ENCODE measurements at places on chromosomes 3 and 15.
A peak's percentile ranks its signal among the peaks of the same experiment; 100 is the strongest.

GRCh38 chr3:134846911-134847317 is 51.9 kb downstream of the EPHB1 start:
- DNase-seq: peak; percentile 72

DNA sequence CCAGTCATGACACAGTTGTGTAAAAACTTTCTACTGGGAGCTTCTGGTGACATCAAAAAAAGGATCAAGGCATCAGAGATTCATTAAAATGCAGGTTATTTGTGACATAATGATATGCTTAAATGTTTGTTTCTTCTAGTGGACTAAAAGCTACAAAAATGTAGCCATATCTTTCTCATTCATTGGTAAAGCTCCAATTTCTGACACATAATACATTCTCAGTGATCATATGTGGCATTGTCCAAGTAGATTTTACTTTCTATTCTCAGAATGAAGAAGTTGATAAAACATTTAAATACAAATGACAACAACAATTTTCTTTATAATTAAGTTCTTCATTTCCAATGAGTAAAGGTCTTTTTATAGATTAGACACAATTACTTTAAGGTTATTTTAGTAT is 71.0 kb upstream of the ARHGEF26 start:
- no peak for DNase-seq

DNA sequence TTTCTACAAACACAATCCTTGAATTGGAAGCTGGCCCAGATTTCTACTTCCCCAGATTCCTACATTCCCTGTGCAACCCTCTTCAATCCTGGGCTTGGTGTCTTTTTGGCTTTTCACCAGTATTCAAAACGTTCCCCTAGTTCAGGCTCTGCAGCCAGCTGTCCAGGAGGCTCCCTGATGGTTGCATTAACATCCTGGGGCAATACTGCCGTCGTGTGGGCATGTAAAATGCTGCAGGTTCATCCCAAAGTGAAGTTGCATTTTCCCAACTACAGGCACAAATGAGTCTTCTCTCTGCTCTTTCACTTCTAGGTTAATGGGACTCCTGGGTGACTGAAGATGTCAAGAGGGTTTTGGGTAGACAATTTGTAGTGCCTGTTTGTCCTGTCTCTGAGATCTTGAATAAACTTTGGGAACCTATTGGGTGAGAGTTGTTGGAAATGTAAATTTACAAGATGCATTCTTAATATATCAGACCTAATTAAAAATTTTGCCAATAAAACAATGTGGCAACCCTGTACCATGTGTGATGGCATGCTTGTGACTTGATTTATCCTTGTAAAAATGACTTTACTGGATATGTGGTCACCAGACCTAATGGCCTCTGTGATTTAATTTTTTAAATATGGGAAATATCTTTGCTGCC is 28.6 kb downstream of the SOX14 start:
- no peak for DNase-seq

DNA sequence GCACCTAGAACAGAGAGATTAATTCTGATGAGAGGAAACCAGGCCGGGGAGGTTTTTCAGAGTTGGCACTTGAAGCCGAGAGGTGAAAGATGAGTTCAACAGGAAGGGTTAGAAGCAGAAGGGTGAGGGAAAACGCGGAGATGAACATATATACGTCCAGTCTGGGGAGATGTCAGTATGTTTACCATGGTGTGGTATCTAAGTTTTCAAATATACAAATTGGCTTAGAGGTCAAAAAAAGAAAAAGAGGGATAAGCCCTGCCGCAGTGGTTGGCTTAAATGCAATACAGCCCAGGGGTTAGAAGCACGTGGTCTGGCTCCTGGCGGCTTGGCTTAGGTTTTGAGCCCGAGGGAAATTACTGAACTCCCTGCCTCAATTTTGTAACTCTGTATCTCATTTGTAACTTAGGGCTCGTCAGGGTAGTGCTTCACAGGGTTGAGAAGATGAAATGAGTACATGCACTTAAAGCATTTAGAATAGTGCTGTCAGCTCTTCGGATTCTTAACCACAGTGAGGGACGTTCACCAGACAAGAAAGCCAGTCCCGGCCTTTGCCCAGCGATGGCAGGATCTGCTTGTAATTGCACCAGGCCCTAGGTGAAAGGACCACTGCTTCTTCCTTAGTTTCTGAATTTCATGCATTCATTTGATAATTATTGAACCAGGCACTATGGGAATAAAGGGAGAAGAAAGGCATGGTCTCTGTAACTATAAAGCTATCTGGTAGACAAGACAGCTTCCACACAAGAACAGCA is 6.4 kb downstream of the HES1 start:
- peak; percentile 82 for DNase-seq

GRCh38 chr15:90463381-90463780 is 66.3 kb upstream of the CRTC3 start:
- peak; percentile 70 for DNase-seq

GRCh38 chr15:60971732-60972131 is 257.4 kb downstream of the RORA start:
- no peak for DNase-seq

- DNase-seq: no peak
Observed at GRCh38 chr3:129994883-129995559, 20.5 kb downstream of the TRH start.

GRCh38 chr3:42159706-42160472 is 68.7 kb downstream of the TRAK1 start:
- peak; percentile 34 for DNase-seq

GRCh38 chr3:114378760-114379159 is 84.9 kb downstream of the TIGIT start:
- DNase-seq: no peak

- peak; percentile 75 for DNase-seq
Observed at GRCh38 chr15:57138349-57138788, 219.9 kb downstream of the TCF12 start.

DNA sequence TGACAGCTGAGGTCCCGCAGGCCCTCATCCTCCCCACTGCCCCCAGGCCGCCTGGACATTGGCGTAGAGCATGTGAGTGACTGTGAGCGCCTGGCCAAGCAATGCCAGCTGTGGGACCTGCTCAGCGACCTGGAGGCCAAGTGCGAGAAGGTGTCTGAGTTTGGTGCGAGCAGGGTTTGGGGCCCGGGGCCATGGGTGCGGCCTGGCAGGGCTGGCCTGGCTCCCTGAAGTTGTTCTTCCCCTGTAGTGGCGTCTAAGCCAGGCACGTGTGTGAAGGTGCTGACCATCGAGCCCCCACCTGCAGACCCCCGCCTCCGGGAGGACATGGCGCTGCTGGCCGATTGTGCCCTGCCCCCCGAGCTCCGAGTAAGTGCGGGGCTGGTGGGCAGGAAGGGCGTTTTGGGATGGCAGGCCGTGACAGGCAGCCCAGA is 4.2 kb downstream of the ABTB1 start:
- no peak for DNase-seq

DNA sequence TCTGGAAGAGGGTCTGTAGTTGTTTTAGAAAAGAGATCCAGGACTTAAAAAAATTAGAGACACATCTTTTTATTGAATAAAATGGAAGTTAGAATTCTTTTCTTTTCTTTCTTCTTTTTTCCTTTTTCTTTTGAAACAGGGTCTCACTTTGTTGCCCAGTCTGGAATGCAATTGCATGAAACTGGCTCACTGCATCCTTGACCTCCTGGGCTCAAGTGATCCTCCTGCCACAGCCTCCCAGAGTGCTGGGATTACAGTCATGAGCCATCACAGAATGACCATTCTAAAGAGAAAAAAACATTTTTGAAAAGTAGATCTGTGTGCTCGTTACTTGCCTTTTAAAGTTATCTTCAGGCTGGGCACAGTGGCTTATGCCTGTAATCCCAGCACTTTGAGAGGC is 3.6 kb downstream of the ATXN7 start:
- no peak for DNase-seq

- DNase-seq: no peak
Observed at GRCh38 chr3:127328421-127328820, 40.6 kb upstream of the PRR20G start.

DNA sequence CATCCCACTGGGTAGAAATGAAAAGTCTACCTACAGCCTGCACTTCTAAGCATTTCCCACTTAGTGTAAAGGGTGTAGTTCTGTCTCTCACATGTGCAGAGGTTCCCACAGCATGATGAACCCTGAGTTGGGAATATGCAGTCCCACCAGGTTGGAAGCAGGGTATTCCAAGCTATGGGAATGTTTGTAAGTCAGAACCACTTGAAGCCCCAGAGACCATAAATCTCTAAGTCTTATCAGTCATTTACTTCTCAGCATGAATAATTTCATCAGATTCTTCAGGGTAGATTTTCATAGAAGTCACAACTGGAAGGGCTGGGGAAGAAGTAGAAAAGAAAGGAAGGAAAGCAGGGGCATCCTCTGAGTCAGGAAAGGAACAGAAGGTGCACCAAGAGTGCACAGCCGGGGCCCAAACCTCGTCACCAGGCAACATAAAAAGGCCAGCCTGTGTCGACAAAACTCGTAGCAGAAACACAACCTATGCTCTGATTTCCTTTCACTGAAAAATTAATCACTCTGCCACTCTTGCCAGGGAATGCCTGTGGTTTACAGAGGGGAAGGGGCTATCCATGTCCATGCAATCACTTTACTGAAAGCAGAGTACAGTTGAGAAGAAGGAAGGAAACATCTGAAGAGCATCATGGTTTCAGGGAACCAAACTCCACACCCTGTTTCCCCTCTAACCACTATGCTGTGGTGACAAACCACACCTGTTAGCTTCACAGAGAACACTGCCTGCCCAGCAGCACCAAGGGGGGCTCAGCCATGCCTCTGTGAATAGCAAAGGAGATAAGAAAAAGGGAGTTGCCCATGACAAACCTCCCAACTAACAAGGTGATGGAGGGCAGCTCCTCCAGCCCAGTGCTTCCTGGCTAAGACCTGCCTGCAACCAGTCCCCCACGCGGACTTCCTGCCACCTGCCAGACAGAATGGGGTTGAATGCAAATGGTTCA is 40.5 kb downstream of the SH3BP5 start:
- DNase-seq: peak; percentile 42

GRCh38 chr3:43061101-43061895 is 44.6 kb downstream of the POMGNT2 start:
- DNase-seq: no peak

DNA sequence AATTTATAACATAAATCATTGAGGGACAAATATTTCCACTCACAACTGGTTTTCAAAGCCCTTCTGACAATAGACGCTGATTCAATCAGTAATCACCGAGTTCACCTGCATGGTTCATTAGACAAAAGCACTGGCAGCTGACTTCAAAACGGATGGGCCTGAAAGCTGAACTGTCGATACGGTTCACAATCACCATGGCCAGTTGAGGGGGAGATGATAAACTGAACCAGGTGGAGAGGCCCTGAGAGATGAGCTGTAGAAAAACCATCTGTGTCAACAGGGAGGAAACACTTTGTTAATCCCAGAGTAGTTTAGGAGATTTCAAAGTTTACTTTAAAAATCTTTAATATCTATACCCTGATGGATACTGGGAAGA is 75.0 kb downstream of the PEX5L start:
- no peak for DNase-seq

- no peak for DNase-seq
Observed at GRCh38 chr3:190892395-190892902, 30.0 kb upstream of the GMNC start.

GRCh38 chr3:65856907-65857306 is 181.8 kb downstream of the MAGI1 start:
- DNase-seq: no peak

DNA sequence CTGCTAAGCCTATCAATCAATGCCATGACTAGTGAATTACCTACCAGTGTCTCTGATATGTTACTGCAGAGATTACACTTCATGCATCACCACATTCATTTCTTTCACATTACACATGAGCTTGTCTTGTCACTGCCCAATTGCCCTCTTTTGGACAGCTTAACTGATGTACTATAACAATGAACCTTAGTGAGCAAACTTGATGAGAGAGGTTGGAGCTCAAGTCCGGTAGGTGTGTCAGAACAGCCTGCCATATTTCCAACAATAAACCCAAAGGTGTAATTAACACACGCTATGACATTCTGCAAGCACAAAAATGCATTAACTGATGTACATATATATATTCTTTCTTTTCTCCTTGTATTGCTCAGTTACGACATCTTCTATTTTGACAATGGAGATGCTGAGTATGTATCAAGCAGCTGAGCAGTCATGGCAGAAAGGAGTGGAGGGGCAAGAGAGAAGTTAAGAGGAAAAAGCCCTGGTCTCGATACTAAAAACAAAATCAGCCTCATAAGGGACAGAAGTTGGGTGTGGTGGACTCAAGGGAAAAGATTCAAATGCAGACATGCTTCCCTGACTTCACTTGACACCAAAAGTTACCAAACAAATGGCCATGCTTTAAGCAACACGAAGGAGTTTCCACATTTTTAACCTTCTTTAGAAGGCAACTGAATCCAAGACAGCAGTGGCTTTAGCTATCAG is 538.2 kb downstream of the FOXP1 start:
- DNase-seq: no peak

DNA sequence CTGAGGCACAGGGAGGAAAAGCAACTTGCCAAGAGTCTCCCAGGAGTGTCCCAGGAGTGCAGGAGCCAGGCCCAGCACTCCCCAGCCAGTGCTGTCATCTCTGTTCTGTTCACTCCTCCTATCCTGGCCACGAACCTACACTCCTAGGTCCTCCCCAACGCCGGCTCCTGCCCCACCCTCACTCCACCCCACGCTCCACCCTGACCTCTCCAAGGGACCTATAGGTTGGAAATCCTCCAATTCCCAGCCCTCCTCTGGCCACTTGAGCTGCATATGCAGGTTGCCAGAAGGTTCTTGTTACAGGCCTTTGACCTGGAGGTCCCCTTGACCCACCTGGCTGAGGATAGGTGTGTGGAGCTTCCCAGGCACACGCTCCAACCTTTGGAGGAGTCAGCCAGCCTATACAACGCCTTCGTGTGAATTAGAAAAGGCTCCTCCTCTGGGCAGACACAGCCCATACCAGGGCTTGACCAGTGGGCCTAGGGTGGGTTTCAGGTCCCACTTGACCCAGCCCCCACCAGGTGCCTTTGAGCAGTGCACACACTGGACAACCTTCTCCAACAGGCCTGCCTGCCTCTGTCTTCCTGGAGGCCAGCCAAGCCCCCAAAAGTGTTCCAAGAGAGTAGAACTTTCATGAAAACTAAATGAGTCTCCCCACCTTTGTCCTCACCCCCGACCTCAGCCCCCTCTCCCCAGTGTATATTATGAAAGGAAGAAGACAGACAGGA is 167.2 kb upstream of the TLE3 start:
- no peak for DNase-seq

GRCh38 chr3:48477959-48478520 is 25.9 kb downstream of the SHISA5 start:
- no peak for DNase-seq

GRCh38 chr3:72461787-72462186 is 386.5 kb downstream of the SHQ1 start:
- DNase-seq: no peak

- peak; percentile 85 for DNase-seq
Observed at GRCh38 chr3:143644370-143645089, 203.7 kb downstream of the SLC9A9 start.

GRCh38 chr15:74869372-74869725 is 3.8 kb downstream of the SCAMP2 start:
- peak; percentile 22 for DNase-seq

- DNase-seq: no peak
Observed at GRCh38 chr15:59904450-59905135, 99.5 kb upstream of the FOXB1 start.

GRCh38 chr3:121809249-121809648 is 25.6 kb downstream of the IQCB1 start:
- no peak for DNase-seq

GRCh38 chr3:86963611-86964010 is 27.3 kb downstream of the VGLL3 start:
- no peak for DNase-seq

- DNase-seq: peak; percentile 67
Observed at GRCh38 chr3:19947549-19948225, 790 bp downstream of the RAB5A start.
